Airway epithelial cell (primary cell): ENCODE measurements at places on chromosomes 3 and 15. TPM values are rescaled to one million over a fixed set of nuclear protein-coding genes. Genes with fewer than 3 reads are reported as not detected.

ACOX2 gene
- 0.28 and 0.85 TPM in 2 replicates for total RNA-seq

LEO1 gene
- total RNA-seq, result 33.4 and 35.1 TPM in 2 replicates

BLM gene
- total RNA-seq, result 8.5 and 8.9 TPM in 2 replicates

TLR9 gene
- total RNA-seq, result 0.07 TPM in 1 of 2 replicates, not detected in the other

ZCWPW2 gene
- total RNA-seq, result 0.14 and 1.7 TPM in 2 replicates

CDCP1 gene
- total RNA-seq, result 37.9 and 62.0 TPM in 2 replicates
